T-helper 9 cell (primary cell): ENCODE measurements at places on chromosomes 2 and 18.
A peak's percentile ranks its signal among the peaks of the same experiment; 100 is the strongest.

DNA sequence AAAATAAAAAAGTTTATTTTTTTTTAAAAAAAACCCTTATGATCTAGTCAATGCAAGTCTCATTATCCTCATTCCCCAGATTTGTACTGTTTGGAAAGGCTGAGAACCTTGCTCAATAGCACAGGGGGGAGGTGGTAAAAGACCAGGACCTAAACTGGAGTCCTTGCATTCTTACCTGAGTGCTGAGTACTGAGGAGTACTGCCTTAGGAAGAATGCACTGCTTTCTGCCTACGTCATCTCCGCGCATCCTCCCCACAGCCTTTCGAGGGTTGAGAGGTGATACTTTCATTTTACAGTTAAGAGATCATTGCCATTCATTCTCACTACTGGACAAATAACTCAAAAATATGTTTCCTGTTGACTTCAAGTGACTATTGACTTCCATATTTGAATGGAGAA lies 73.8 kb downstream of the MAP3K20 start:
- DNase-seq: peak; percentile 36

DNA sequence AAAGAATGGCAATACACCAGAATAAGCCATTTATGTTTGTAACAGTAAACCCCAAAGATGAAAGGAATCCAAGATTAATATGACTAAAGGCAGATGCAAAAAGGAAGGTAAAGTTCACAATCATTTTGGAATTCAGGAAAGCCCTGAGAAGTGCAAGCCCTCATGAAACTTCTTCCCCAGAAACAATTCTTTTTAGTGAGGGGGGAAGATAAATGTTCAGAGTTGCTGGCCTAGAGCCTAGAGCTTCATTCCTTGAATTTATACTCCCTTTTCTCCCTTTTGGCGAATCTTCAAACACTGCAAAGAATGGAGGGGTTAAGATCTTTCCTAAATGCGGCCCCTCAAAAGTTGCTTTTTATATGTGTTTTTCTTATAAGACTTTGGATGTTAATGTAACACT lies 368.8 kb downstream of the MEIS1 start:
- no peak for DNase-seq

DNA sequence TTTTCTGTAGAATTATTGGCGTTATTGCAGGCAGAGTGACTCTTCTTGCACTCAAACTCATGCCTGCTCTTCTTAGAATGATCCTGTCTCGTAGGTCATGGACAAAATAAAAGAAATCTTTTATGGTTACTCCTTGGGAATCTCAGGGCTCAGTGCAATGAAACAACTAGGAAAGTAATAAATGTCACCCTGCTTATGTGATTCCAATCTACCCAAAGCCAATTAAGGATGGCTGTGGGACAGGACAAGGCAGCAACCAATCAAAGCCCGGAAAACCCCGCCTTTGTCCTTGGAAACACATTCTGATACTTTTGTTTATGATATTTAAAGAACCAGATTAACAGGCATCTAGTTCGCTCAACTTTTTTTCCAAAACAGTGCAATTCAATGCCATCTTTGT lies 53.0 kb downstream of the GRB14 start:
- no peak for DNase-seq

DNA sequence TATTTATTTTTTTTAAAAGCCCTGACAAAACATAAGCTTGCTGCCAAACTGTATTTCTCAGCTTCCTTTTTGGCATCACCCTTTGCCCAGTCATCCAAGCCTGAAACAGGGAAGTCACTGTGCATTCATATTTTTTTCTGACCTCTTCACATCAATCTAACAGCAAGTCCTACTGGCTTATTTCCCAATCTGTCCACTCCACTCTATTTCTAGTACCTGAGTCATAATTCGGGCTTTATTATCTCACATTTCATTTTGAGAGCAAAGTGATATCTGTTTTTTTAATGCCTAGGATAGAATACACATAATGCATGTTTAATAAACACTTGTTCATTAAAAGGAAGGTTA lies 5.1 kb downstream of the HNMT start:
- DNase-seq: no peak

- no peak for DNase-seq
These were observed 251.8 kb upstream of the SMIM21 start for GRCh38 chr18:75679331-75679730.

DNA sequence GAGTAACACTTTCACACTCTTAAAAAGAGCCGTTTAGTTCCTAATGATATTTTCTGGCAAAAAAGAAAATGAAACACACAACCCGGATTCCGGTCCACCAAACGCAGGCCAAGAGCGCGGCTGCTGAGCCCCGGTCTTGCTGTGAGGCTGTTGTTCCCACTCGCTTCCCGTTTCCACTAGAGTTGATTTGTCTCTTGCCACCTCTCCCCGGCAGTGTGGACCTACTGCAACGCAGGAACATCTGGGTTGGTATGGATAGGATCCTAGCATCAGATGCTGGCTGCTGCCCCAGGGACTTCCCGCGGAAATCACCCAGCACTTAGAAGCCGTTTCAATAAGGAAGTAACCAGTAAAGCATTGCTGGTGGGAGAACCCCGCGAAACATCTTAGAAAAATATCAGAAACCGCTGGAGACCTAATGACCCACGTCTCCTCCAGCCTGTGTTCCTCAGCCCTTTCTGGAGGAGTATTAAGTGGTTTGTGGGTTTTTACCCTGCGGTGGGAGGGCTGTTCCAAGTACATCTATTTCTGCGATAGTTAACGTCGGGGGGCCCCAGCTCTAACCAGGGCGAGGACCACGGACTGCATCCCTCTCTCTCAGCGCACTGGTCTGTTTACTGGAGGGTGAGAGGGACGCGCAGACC lies 939 bp downstream of the DOCK10 start:
- DNase-seq: peak; percentile 42

DNA sequence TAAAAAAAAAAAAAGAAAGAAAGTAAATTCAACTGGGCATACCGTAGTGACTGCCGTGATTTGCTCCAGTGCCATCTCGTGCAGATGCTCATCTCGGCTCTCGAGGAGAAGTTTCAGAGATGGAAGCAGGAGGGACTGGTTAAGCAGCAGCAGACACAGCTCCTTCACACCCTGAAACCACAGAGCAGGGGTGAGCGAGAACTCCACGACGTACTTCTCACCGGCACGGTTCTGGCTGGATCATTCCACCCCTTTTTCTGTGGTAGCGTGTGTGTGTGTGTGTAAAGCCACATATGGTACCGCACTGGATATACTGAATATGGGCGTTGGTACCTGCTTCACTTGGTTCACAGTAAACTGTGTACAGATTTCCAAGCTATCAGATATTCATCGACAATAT lies 382.2 kb downstream of the NBAS start:
- DNase-seq: no peak

GRCh38 chr2:6309415-6310255 lies 556.1 kb downstream of the CMPK2 start:
- no peak for DNase-seq
